ENCODE measurements at places on chromosomes 7 and 10.

- no peak for DNase-seq
Observed at GRCh38 chr7:84002348-84002747, 192.2 kb downstream of the SEMA3A start.

DNA sequence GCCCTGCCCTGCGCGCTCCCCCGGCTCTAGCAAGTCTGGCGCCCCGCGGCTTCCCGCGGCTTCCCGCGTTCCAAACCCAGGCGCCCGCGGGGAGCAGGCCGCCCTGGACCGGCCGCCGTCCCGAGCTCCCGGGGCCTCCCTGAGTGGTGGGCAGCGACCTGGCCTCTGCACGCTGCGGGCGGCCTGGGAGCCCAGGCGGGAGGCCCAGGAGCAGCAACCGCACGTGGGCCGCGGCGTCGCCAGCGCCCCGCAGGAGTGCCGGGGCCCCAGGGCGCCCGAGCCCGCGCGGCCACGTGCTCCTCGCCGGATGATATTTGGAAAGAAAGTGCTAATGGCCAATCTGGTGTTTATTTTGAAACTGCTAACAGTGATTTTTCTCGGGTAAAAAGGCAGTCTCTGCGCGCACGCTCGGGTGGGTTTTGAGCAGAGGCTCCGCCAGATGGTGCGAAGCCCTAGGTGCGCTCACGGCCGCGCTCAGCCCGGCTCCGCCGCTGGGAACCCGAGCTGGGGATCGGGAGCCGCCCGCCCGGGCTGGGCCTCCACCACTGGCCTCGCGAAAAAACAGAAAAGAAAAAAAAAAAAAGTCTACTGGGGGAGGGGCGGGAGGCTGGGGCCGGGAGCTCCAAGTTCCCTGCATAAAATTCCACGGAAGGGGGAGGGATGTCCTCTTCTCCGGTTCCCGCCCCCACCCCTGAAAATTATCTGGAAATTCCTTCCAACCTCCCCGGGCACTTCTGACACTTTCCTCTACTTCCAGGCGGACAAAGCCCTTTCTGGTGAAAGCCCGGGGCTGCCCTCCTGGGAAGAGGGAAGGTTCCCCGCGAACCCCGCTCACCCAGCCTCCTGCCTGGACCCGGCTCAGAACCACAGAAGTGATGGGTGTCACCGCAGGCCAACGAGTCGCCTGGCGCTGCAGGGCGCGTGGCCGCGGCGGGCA is 4.3 kb downstream of the EBF3 start:
- DNase-seq = no peak

DNA sequence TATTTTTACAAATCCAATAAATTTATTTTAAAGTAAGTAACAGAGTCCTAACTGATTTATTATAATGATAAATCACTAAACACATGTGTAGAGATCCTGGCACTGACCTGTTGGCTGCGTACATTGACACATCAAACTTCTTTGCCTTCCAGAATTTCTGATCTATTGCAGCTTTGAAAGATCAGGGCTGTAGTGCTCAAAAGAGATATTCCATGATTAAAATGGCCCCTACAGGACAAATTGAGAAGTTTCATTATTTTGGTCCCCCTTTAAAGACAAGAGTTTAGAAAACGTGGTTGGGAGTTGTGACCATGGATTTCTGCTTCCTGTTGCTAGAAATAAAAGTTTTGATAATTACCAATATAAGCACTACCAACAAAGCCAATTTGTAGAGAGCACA is 87.7 kb upstream of the PDK4 start:
- DNase-seq = no peak

GRCh38 chr7:47186316-47186715 is 395.6 kb downstream of the TNS3 start:
- no peak for DNase-seq

- no peak for DNase-seq
Observed at GRCh38 chr7:90222811-90223725, 11.5 kb downstream of the STEAP2 start.

DNA sequence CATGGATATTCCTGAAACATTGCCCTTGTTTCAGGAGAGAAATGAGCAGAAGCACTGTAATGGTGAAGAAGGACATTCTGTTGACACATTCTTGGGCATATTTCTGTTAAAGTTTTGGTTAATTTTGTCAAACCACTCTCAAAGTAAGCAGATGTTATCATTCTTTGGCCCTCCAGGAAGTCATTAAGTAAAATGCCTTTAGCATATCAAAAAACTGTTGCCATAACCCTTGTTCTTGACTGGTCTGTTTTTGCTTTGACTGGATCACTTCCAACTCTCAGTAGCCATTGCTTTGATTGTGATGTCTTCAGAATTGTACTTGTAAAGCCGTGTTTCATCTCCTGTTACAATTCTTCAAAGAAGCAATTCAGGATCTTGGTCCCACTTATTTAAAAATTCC is 404.3 kb upstream of the LRRTM3 start:
- DNase-seq = no peak

DNA sequence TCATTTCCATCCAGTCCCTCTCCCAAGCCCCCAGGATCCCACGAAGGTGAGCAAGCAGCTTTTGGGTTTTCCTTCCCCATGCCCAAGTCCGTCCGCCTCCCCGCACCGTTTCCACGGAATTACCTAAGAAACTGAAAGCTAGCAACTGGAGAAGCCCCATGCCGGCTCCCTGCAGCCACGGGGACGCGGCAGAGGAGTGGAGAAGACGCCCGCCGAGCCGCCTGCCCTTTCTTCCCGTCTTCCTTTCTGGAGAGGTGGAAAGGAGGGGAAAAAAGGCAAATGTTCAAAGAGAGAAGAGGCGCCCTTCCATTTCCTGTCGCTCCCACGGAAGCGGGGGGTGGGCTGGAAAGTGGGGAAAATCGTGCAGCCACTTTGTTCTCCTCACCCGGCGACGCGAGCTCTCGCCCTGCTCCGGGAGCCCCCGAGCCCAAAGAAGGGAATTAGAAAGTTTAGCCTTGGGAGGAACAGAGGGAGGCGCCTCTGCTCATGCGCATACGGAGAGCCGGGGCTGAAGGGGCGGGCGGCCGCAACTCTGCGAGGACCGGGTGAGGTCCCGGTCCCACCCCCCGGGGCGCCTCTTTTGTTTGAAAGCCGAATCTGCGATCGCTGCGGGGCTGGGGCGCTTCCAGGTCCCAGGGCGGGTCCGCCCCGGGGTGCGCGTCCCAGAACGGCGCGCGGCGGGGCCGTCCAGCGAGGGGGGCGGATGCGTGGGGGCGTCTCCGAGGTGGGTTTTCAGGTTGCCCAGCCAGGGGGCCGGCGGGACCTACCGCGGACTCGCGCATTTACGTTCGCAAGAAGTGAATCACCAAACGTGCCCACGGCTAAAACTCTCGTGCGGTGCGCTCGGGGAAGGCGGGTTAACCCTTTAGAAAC is at the start of gene LAMB1:
LAMB1 (minus strand) TSS at position 436 of the 873 bp plus-strand sequence; CDS start at position 160, 276 bp downstream.
- DNase-seq = no peak

- no peak for DNase-seq
Observed at GRCh38 chr10:107717046-107717445, 552.5 kb upstream of the SORCS1 start.

DNA sequence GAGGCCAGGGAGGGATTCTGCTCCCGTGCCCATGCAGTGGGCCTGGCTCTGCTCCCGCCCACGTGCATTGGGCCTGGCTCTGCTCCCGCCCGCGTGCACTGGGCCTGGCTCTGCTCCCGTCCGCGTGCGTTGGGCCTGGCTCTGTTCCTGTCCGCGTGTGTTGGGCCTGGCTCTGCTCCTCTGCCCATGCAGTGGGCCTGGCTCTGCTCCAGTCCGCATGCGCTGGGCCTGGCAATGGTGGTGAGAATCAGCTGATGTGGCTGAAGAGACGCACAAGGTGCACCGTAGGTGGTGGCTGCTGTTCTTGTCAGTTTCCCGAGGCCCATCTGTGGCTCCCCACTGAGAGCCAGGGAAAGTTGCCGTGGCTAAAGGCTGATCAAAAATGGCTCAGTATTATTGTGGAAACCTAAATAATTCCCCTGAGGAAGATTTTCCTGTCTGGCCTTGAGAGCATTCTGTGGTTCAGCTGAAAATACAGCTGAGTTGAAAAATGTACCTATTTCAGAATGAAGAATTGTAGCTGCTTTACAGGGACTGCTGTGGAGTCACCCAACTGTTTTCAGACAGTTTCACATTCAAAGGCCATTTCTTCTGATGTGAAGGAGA is 572.4 kb downstream of the GLRX3 start:
- no peak for DNase-seq

GRCh38 chr10:130169136-130169859 is 33.1 kb downstream of the GLRX3 start:
- DNase-seq = no peak

- DNase-seq = no peak
Observed at GRCh38 chr10:119517235-119518141, 25.0 kb downstream of the RGS10 start.

GRCh38 chr7:157282141-157282801 is 54.5 kb upstream of the DNAJB6 start:
- no peak for DNase-seq

DNA sequence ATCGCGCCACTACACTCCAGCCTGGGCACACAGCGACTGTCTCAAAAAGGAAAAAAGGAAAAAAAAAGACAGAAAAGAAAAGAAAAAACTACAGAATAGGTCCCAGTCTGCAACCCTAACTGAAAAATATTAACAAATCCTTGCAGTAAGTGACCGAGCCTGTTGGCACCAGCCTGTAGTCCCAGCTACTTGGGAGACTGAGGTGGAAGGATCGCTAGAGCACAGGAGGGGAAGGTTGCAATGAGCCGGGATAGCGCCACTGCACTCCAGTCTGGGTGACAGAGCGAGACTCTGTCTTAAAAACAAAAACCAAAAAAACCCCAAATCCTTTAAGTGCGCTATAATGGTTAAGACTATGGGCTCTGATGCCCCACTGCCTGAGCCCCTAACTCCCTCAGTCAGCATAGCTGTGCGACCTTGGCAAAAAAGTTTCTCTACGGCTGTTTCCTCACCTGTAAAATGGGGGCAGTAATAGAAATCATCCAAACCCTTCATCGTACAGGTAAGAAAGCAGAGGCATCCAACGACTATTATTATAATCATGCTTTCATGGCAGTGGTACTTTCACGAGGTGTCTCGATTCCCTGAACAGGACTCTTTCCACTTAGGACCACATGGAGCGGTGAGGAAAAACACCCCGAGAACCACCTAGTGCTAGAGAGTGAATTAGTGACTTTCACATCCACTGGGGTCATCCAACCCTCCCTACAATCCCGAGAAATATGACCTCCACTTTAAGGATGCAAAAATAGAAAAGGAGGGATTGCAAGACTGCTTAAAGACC is 755 bp downstream of the TOMM7 start:
- DNase-seq = no peak

DNA sequence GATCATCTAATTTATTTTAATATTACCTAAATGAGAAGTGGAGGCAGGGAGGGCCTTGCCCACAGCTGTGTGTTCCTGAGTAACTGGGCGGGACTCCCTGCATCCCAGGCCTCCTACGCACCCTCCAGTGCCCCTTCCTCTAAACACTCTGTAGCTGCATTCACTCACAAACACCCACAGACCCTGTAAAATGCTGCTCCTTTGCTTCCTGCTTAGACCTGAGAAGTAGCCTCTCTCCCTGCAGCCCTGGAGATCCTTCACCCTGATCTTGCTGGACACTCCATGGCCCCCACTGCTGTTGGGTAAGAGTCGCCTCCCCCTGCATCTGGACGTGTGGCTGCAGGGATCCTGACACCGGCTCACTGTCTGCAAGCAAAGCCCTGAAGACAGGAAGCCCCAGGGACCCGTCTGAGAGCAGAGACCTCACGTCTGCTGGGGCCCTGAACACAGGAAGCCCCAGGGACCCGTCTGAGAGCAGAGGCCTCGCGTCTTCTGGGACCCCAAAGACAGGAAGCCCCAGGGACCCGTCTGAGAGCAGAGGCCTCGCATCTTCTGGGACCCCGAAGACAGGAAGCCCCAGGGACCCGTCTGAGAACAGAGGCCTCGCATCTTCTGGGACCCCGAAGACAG is 589.8 kb downstream of the DNAJB6 start:
- no peak for DNase-seq

- DNase-seq = no peak
Observed at GRCh38 chr7:112160771-112161150, 45.4 kb downstream of the DOCK4 start.

DNA sequence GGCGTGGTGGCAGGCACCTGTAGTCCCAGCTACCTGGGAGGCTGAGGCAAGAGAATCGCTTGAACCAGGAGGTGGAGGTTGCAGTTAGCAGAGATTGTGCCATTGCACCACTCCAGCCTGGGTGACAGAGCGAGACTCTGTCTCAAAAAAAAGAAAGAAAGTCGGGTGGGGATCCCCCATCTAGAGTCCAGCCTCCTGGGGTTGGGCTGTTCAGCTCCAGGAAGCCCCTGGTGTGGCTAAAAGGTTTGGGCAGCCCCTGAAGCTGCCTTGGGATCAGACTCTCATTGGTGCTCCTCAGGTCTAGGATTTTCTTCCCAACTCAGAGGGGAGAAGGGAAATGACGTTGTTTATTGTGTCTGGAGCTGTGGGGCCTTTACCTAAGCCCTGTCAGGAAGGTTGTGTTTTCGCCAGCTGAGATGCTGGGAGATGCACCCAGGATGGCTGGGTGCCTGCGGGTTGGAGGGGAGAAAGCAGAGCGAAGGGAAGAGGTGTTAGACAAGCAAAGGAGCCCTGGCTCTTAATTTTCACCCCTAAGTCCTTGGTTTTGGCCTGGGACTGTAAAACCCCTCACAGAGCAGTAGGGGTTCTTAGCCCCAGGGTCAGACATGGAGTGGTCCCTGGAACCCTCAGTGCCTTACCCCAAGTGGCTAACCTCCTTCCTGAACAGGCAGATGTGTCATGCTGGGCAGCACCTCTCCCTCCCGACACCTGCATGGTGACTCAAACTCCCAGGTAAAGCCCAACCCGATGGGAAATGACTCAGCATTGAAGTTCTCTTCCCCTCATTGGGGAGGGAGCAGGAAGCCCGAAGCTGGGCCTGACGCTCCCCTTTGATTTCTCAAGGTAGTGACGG is 21.1 kb downstream of the PLAU start:
- DNase-seq = no peak

- DNase-seq = no peak
Observed at GRCh38 chr10:49174926-49175500, 13.2 kb downstream of the TMEM273 start.

- no peak for DNase-seq
Observed at GRCh38 chr7:74063646-74064045, 20.0 kb upstream of the LIMK1 start.

- DNase-seq = no peak
Observed at GRCh38 chr10:6274484-6274883, 71.8 kb downstream of the PFKFB3 start.

GRCh38 chr10:102555781-102556328 is 52.1 kb downstream of the SUFU start:
- no peak for DNase-seq

DNA sequence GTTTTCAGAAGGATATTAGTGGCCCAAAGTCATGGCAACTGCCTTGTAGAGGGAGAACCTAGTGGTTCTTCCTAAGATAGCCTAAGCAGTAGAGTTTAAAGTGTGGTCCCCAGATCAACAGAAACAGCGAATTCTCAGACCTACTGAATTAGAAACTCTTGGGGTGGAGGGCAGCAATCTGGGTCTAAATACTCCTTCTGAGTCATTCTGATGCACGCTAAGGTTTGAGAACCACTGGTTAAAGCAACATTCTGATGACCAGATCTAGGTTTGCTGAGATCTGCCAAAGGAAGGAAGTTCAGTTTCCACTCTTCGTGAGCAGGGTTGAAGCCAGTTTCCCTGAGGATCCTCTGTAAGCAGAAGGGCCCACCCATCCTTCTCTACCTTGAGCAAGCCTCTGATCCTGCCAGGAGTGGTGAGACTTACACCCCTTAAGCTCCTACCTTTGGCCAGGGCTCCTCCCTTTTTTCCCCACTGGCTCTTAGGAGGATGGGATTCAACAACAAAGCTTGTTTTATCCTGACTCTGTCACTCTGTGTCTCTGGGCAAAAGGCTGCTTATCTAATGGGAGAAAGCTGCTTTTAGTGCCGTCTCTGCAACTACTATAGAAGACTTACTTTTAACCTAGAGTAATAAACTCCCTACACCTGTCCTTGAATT is 26.8 kb upstream of the TRUB1 start:
- no peak for DNase-seq

All from C1 segment of cervical spinal cord (tissue), 14 donors.